ENCODE measurements at places on chromosomes 2 and 18.
A peak's percentile ranks its signal among the peaks of the same experiment; 100 is the strongest.

DNA sequence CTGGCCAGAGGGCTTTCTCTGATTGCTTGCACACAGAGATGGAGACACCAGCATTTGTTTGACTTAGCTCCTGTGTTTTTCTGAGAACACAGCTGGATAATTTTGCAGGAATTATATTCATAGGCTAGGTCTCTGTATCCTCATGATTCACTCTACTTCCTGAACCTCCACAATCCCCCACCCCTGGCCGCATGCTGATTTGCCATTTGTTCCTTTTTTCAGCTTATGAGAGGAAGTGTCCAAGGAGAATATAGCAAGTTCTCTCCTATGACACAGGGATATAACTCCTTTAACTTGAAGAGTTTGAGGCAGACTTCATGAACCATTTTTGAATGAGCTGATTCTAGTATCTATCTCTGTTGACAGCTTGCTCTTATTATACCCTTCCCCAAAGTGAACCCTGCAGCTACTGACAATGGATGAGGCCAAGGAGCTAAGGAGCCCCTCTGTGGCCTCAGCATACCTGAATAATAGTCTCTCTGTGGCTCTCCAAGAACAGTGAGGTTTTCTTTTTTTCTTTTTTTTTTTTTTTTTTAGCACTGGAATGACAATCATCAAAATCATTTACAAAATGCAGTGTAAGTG lies 15.4 kb downstream of the CAVIN2 start:
- no peak for DNase-seq

DNA sequence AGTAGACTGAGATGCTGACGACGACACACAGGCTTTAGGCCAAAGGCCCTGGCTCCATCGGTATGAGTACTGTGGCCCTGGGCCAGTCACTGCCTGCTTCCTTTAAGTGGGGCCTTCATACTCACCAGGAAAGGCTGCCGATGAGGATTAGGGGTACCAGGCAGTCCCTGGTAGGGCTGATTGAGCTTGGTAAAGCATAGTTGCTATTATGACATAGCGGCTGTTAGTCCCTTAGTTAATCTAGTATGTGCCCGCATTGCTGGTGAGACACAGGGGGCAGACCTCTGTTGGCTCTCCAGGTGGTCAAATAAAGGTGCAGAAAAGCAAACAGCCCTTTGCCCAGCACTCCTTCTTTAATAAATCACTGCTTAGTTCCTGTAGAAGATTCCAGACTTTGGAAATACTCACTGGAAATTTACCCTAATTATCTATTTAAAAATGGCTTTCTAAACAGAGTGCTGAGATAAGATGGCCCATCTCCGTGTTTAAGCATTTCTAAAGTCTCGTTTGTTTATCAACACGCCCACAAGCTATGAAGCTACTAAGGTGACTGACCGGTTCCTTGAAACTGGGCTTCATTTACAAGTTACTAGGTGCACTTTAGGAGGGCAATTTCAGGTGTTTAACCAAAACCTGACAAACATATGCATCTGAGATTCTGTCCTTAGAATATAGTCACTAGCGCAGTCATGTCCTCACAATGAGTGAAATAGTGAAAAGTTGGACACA lies 8.7 kb upstream of the BIN1 start:
- no peak for DNase-seq

GRCh38 chr2:72993147-72993932 lies 76.0 kb downstream of the EMX1 start:
- peak; percentile 59 for DNase-seq

- DNase-seq, result no peak
These were observed 71.5 kb downstream of the SFXN5 start for GRCh38 chr2:72999729-73000725.

DNA sequence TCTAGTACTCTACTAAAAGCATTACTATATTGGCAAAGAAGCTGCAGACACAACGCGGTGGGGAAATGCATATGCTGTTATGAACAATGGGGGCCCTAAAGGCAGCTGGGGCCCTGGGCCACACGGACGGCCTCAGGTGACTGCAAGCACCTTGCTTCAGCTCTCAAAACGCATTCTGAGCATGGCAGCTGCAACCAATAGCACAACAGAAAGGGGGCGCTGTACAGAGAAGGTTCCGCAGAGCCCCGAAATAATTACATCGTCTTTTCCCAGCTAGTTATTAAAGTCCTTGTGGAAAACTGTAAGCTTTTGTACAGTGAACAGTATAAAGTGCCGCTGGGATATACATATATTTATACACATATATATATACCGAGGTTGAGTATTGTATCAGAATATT lies 45.3 kb upstream of the PXDN start:
- no peak for DNase-seq

- no peak for DNase-seq
These were observed 1.0 kb upstream of the HS6ST1 start for GRCh38 chr2:128319631-128320191.

- DNase-seq, result no peak
These were observed 170.1 kb upstream of the REV1 start for GRCh38 chr2:99659874-99660273.

- no peak for DNase-seq
These were observed 170.4 kb downstream of the SMAD7 start for GRCh38 chr18:48780201-48780912.

DNA sequence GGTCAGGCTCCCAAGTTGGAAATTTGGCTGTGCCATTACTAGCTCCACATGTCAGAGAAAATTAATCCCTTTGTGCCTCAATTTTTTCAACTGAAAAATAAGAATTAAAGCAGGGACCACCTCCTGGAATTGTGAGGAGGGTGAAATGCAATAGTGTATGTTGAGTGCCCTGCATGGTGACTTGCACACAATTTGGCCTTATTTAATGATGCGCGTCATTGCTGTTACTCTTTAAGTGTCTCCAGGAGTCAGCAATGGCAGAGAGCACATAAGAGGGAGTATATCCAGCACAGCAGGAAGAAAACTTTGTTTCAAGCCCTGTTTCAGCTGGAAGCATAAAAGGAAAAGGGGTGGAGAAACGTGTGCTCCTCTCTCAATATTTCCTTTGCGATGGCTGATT lies 215.8 kb downstream of the ALK start:
- DNase-seq, result no peak

DNA sequence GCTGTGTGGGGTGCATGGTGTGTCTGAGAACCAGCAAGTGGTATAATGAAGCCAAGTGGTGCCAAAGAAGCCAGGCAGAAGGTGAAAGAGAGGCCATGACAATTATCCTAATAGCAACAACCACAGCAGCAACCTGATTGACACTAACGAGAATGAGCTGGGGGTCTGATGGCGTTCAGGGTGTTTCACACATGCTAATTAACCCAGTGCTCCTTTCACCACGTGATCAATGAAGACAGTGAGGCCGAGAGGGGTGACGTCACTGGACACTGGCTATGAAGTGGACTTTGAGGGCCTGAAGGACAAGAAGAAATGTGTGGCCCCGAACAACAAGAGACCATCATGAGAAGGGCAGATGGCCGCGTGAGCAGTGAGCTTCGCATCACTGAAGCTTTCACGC lies 364.4 kb upstream of the ID2 start:
- no peak for DNase-seq

DNA sequence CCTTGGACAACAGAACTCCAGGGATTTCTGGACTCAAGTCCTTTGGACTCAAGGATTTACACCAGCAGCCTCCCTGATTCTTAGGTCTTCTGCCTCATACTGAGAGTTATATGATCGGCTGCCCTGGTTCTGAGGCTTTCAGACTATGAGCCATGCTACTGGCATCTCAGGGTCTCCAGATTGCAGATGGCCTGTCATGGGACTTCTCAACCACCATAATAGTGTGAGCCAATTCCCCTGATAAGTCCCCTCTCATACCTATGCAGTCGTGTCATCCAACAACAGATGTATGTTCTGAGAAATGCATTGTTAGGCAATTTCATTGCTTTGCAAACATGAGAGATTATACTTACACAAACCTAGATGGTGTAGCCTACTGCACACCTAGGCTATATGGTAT lies 61.4 kb upstream of the MSTN start:
- no peak for DNase-seq

DNA sequence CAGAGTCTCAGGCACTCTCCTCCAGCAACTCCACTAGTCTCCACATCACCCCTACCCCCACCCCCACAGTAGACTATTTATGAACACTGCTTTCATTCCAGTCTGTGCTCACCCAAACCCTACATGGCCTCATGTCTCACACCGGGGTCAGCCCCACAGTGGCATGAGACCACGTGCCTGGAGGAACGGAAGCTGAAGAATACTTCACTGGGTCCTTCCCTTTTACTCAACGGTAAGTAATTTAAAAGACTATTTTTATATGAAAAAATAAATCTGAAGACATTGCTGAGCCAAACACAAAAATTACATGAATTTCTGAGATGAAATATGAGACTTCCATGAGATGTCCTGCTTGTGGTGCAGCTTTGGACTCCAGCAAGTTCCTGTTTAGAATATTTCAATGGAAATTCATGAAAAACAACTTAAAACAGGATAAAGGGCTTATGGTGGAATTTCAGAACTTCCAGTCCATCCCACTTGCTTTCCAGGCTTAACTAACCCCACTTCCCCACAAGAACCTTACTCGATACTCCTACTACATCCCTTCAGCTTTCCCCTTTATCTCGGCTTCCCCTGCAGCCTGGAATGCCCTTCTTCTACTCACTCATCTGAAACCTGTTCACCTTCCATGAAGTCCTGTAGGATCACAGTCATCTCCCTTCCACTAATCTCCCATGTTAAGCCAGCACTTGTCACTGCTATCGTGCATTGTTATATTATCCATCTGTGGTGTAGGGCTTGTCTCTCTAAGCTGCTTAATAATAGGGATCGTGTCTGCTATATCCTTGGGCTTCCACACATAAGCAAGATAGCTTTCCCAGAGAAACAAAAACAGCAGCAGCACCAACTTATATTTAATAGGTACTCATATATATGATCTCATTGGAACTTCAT lies 47.9 kb downstream of the SLC14A1 start:
- DNase-seq, result no peak

- DNase-seq, result no peak
These were observed 28.4 kb upstream of the GTF2A1L start for GRCh38 chr2:48589170-48589767.

- no peak for DNase-seq
These were observed 2.1 kb upstream of the ABCB6 start for GRCh38 chr2:219220652-219221402.

Data from CD4-positive, alpha-beta T cell treated with Interleukin-21 for 1 hour (primary cell).